Pulmonary artery endothelial cell (primary cell): ENCODE measurements at places on chromosomes 6 and 20.

- no peak for DNase-seq
These were observed 308.6 kb downstream of the TAF4 start for GRCh38 chr20:61756966-61757677.

DNA sequence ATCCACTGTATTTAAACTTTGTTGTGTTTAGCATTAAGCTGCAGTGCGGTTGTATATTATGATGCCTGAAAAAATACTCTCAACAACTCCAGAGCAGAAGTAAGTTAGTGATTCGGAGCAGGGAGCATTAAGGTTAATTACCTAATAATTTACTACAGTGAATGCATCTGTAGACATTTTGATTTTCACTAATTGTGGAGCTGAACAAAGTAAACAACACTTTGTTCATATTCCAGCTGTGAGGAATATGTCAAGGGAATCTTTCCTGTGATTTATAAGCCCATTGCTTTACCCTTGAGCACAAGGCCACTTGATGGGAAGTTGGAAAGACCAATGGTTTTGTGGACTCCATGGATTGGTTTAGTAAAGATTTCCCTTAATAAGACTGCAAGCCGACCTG, 77.1 kb downstream of the CBLN4 start:
- no peak for DNase-seq

DNA sequence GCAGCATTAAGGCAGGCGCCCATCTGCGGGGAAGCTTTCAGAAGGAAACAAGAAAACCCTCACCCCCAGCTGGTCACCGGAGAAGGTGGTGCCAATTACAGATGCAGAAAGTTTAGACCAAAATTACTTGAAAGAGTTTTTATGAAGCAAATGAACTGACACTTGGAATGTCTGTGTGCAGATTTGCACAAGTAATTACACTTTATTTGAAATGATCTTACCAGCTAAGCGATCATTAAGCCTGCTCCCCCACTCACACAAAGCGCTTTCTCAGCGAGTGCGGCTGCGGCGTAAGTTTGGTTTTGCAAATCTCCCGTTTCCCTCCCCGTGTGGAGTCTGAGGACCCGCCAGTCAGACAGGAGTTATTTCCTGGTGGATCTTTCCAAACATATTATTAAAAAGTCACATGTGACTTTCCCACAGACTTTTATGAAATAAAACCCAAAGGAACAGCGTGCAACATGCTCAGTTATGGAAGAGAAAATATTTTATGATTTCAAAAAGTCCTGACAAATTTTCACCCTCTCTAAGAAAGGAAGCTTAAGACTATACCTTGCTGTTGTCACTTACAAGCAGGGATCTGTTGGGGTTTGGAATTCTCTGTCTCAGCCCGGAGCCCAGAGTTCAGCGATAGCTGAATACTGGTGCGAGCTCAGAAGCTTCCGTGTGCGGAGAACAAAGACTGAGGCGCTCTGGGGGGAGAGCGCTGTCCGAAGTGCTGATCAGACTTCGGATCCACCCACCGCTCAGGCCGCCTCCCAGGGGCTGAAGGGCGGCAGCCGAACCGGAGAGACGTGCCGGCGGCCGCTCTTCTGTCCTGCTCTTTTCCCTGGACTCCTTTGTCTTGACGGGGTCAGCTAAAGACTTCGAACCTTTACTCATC, 2.7 kb upstream of the MYT1 start:
- no peak for DNase-seq

- DNase-seq = no peak
These were observed 77.5 kb upstream of the RIMS1 start for GRCh38 chr6:71808865-71809264.

GRCh38 chr20:55500130-55500529, 505.2 kb downstream of the CBLN4 start:
- DNase-seq = no peak

DNA sequence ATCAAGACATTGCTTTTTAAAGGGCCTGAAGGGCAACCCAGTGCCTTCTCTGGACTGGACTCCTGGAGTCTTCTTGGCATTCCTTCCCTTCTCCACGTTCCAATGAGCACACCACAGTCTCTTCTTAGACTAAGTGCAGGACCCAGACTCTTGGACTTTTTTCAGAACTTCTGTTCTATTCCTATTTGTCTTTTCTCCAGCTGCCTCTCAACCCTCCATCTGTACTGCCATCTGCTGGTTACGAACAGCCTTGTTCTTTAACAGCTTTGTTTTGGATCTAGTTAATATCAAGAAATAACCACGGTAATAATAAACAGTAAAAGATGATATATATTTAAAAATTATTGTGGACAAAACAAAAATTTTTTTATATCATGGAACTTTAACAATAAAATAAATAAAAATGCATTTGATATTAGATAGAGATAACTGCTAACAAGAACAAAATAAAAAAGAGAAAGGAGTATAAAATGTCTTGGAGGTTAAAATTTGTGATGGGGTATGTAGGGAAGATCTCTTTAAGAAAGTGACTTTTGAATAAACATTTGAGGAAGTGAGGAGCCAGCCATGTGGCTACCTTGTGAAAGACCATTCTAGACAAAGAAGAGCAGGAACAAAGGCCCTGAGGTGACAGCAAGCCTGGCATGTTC, 105.1 kb upstream of the HCRTR2 start:
- no peak for DNase-seq

GRCh38 chr20:46937533-46938226, 43.0 kb downstream of the EYA2 start:
- no peak for DNase-seq

GRCh38 chr6:35765739-35766138, 10.7 kb upstream of the CLPSL2 start:
- DNase-seq = no peak

GRCh38 chr20:11454966-11455799, 462.5 kb upstream of the BTBD3 start:
- peak; percentile 53 for DNase-seq

- no peak for DNase-seq
These were observed 176.0 kb downstream of the MRPL14 start for GRCh38 chr6:43951063-43951755.

- no peak for DNase-seq
These were observed 12.1 kb downstream of the SS18L1 start for GRCh38 chr20:62155428-62156253.

DNA sequence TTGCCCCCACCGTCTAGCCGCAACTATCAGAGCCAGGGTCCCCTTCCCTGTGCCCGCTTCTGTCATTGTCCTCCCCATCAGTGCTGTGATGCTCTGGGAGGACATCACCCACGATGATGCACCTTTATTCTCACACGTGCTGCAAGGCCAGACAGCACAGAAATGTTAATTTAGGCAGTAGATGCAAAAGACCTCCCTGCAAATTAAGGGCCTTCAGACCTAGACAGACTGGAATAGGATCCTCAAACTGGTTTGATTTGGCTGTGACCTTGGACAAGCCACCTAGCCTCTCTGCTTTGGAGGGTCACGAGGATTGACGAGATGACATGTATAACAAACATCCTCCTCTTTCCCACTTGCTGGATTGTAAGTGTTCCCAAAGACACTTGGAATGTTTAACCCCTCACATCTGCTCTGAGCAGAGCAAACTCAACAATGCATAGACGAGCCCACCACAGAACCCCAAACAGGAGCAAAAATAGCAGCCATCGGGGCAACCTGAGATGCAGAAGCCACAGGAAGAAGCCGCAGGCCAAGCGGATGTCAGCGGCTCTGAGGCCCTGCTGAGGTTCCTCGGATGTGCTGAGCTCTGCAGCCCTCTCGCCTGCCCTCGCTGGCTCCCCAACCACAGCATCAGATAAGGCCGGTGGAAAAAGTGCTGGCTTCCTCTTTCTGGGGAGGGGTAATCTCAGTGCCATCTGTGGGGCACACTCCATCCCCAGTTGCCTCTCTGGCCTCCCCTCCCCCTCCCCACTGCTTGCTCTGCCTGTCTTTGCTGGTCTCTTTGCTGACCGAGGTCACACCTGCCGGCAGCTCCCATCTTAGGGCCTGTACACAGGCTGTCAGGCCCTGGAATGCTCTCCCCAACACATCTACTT, 35.3 kb downstream of the TOX2 start:
- DNase-seq = no peak

- DNase-seq = no peak
These were observed 152.7 kb downstream of the ANKRD60 start for GRCh38 chr20:58075586-58076345.

- peak; percentile 11 for DNase-seq
These were observed 34.1 kb upstream of the HLA-DQB1 start for GRCh38 chr6:32700391-32701040.

DNA sequence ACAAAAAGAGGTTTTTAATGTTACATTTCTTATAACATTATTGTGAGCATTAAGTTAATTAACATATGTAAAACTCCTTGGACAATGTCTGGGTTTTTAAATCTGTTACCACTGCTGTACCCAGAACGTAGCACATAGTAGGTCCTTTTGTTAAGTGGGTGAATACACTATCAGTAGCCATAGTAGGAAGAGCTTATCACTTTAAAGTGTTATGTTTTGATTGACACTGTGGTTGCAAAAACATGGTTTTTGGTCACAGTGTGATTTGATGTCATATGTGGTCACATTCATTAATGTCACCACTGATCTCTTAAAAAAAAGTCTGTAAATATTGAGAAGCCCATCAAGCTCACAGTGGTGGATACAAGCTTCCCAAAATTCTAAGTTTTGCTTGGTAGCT, 160.7 kb downstream of the PLCB1 start:
- DNase-seq = no peak

DNA sequence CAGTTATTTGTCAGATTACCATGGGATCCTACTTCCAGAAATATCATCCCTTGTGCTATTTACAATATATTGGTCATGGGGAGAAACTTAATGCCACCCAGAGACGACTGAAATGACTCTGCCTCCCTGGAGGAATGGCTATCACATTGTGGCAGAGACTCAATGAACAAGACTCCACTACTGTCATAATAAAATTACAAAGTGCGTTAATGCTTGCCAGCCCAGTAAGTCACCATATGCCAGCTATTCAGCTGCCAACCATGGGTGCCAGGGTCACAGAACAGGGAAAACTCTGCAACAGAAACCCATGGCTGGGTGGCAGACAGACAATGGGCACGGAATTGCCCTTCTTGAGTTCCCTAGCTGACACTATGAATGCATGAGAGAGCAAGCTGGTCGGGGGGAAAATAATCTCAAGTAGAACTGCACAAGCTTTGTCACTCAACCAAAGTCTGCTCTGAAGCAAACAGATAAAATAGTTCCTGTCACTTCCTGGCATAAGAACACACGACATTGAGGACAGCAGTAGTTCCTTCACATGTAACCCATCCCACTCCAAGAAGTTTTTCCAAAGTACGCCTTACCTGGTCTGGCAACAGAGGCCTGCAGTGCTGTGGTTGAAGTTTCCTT, 32.1 kb downstream of the TP53INP2 start:
- DNase-seq = no peak

GRCh38 chr6:157152556-157152955, 170.8 kb downstream of the TMEM242 start:
- no peak for DNase-seq

DNA sequence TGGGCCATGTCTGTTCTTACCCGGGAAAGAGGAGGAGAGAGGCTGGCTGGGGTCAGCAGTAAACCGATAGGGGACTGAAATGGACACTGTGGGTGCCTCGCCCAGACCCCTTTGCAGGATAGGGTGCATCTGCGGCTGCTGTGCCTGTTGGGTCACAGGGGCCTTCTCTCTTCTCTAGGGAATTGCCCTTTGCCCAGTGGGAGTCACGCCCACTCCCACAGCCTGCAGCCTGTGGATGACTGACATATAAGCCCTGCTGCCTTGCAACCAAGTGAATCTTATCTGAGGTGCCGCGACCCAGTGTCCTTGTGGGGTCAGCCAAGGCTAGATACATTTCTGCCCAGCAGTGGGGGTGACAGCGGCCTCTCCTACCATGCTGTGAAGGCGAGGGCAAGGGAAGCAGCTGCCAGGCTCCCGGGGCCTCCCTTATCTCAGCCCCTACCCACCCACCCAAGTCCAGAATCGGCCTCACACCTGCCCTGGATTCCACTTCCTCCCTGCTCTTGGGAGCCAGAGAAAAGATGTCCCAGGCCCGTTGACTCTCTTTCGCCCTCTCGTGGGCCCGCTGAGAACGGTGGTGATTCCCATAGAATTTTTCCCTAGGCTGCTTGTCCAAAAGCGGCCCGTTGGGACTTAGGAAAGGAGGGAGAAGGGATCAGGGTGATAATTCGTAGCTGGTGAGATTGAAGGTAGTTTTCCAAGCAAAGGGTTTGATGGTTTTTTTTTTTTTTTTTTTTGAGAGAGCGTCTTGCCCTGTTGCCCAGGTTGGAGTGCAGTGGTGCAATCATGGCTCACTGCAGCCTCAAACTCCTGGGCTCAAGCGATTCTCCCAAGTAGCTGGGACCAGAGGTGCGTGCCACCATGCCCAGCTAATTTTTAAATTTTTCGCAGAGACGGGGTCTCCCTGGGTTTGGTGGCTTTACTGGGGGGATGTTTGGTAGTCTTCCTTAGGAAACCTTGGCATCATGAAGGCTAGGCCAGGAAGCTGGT, 76.4 kb upstream of the RNF24 start:
- DNase-seq = no peak

- no peak for DNase-seq
These were observed 68.9 kb upstream of the HDAC2 start for GRCh38 chr6:114039841-114040240.

DNA sequence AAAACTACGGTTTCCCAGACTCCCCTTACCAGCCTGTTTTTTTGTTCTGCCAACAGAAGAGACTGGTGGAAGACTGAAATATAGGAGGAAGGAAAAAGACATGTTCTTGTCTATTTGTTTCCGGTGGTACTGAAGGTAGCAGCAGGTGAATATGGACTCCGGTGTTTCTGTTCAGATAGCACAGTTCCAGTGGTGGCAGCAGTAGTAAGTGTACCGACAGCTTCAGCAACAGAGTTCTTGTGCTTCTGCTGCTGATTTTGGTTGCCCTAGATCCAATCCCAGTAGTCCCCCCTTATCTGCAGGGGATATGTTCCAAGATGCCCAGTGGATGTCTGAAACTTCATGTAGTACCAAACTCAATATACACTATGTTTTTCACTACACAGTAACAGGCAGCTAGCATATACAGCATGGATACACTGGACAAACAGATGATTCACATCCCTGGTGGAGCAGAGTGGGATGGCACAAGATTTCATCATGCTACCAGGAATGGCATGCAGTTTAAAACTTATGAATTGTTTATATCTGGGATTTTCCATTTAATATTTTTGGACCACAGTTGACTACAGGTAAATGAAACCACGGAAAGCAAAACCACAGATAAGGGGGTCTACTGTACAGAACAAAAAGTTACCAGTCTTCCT, 301.8 kb downstream of the BTBD9 start:
- DNase-seq = no peak

GRCh38 chr6:42140756-42141602, 1.4 kb downstream of the C6orf132 start:
- DNase-seq = no peak

GRCh38 chr20:41182296-41183212, 45.2 kb downstream of the PLCG1 start:
- no peak for DNase-seq

DNA sequence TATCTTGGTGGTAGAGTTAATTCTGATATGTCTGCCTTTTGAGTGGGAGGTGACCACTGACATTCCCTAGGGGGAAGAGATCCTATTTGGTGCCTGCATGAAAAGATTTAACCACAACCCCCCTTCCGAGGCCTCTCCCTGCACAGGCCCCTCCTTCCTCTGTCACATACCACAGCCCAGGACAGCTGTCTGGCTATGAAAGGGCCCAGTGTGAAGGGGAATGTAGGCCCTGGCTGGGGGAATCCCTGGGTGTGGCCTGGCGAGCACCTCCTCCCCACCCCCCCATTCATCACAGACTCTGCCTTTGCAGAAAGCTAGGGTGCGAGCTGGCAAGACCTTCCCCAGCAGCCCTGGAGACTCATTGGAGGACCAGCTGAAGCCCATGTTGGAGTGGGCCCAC, 27.4 kb upstream of the MAPRE1 start:
- DNase-seq = no peak

GRCh38 chr6:148041546-148041945, 301.1 kb upstream of the SASH1 start:
- DNase-seq = no peak

GRCh38 chr20:40980106-40980827, 48.4 kb upstream of the TOP1 start:
- DNase-seq = no peak
